ENCODE measurements at places on chromosomes 4 and X. TPM values are rescaled to one million over a fixed set of nuclear protein-coding genes. Genes with fewer than 3 reads are reported as not detected.

Gene FGF5
- polyA plus RNA-seq, result 17.7 TPM

Gene OTC
- not detected for polyA plus RNA-seq

Gene KIT
- polyA plus RNA-seq, result 0.79 TPM

Gene BEX2
- polyA plus RNA-seq, result 32.4 TPM

Gene FSTL5
- polyA plus RNA-seq, result 0.10 TPM

Gene FRMD7
- polyA plus RNA-seq, result not detected
